ENCODE measurements at places on chromosomes 13 and 19.

GRCh38 chr13:109605846-109606245 is 180.5 kb downstream of the IRS2 start:
- DNase-seq: no peak

DNA sequence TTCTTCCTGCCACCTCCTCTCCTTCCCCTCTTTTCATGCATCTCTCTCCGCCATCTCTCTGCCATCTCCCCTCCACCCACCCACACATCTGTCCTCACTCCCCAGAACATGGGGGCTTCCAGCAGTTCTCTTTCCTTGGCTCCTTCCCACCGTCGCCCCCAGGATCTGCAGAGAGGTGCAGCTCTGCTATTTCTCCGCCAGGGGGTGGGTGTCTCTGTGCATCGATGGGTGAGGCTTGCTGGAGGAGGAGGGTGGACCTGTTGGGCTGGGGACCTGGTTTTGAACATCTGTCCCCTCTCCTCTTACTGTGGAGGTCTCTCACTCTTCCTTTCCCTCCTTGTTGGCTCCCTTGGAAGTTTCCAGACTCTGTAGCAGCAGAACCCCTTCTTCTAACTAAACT is 51.7 kb downstream of the MYH14 start:
- DNase-seq: no peak

DNA sequence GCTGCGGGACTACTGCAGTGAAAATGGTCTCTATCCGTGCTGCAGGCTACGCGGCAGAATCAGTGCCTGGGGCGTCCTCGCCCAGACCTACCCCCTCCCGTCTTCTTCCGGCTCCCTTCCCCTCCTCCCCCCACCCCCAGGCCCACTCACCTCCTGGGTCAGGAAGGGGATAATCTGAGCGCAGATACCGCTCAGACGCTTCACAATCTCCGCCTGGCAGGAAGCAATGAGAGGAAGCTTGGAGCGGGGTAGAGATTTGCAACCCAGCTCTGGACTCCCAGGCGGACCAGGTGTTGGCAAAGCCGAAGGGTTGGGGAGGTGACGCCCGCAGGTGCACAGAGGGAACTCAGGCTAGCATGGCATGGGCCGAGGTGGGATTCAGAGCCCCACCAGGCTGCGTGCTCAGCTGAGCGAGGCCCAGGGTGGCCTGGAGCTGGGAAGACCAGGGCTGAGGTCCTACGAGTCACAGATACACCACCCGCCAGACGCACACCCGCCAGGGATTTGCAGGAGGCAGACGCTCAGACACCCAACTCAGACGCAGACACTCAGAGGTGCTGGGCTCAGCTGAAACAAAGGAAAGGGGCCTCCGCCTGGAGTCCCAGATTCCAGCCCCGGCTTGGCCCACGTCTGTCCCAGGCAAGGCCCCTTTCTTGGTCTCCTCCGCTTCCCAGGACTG is 4.1 kb downstream of the TLE2 start:
- no peak for DNase-seq

GRCh38 chr19:7373862-7374261 is 25.1 kb downstream of the ARHGEF18 start:
- no peak for DNase-seq

GRCh38 chr19:13764101-13764807 is at the start of gene MRI1:
MRI1 (plus strand) TSS chr19:13764522; CDS start chr19:13764589, 67 bp downstream.
- no peak for DNase-seq

- no peak for DNase-seq
Measured at GRCh38 chr19:20925481-20925880, 2.4 kb downstream of the ZNF85 start.

Data from GOT3 (cell line).